ENCODE measurements at places on chromosomes 6 and 20. TPM values are rescaled to one million over a fixed set of nuclear protein-coding genes. Genes with fewer than 3 reads are reported as not detected.

DNA sequence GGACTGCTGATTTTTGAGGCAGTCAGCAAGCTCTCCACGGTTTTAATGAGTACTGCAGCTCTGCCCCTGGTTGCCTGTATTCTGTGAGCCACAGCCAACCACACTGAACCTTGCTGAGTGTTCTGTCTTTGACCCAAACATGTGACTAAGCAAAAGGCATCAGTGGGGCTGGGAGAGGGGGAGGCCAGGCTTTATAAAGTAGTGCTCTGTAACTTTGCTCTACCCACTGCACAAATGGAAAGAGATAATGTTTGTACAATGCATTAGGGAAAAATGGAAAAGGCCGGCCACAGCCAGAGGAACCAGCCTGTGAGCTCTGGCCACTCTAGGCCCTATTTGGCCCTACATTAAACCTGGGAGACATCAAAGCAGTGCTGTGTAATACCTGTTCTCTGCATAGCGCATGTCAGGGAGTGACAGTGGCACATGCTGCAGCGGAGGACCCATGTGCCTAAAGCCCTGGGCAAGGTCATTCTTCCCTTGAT lies 22.0 kb downstream of the KLHL31 start:
- H3K27me3 ChIP-seq = no peaks in the 10 kb centered on the region
- no peak for DNase-seq
- H3K4me1 ChIP-seq = no peaks in the 10 kb centered on the region
- H3K27ac ChIP-seq = no peak overlapping the region
- no peaks in the 10 kb centered on the region for H3K36me3 ChIP-seq

DNA sequence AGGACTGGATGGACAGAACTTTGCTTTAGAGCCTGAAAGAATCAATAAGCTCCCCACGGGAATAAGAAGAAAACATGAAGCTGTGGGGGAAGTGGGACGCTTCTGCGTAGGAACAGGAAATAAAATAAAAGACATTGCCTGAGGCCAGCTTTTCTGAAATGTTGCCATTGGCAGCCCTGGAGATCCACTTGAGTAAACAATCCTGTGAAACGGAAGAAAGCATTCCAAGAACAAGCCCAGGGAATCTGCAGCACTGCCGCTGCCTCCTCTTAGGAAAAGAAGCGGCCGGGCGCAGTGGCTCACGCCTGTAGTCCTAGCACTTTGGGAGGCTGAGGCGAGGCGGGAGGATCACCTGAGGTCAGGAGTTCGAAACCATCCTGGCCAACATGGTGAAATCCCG lies 182.3 kb upstream of the RALGAPA2 start:
- no peak for DNase-seq
- no peaks in the 10 kb centered on the region for H3K36me3 ChIP-seq
- H3K27me3 ChIP-seq = no peaks in the 10 kb centered on the region
- H3K4me3 ChIP-seq = no peak overlapping the region
- H3K4me1 ChIP-seq = peaks cover 5% of the 10 kb centered on the region

DNA sequence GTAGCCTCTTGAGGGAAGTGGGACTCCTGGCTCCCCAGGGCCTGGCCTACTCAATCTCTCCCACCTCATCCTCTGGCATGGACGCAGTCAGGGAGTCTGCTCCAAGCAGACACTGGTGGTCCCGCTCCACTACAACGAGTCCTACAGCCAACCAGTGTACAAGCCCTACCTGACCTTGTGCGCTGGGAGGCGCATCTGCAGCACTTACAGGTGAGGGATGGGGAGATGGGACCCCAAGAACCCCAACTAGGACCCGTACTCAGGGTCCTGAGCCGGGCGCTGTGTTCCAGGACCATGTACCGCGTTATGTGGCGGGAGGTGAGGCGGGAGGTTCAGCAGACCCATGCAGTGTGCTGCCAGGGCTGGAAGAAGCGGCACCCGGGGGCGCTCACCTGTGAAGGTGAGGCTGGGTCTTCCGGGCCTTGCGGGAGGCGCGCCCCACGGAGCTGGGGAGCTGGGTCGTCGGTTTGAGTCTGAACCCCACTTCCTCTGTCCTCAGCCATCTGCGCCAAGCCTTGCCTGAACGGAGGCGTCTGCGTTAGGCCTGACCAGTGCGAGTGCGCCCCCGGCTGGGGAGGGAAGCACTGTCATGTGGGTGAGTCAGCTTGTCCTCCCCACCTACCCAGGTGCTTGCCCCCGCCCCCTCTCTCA lies 2.1 kb downstream of the EGFL8 start:
- H3K27ac ChIP-seq = no peak overlapping the region
- H3K27me3 ChIP-seq = no peaks in the 10 kb centered on the region
- no peak overlapping the region for H3K4me3 ChIP-seq
- H3K36me3 ChIP-seq = 0 out of 2 replicates have a peak, but pooled peaks cover under 1% of the 10 kb centered on the region
- DNase-seq = no peak

GRCh38 chr20:63520934-63521601 lies 503 bp downstream of the PPDPF start:
- H3K36me3 ChIP-seq = peaks cover 4% of the 10 kb centered on the region
- no peaks in the 10 kb centered on the region for H3K27me3 ChIP-seq
- H3K4me3 ChIP-seq = peak overlapping the region; percentile 80
- H3K27ac ChIP-seq = peak overlapping the region; percentile 77

- no peak for DNase-seq
- no peaks in the 10 kb centered on the region for H3K36me3 ChIP-seq
- no peak overlapping the region for H3K4me3 ChIP-seq
- no peak overlapping the region for H3K27ac ChIP-seq
- no peaks in the 10 kb centered on the region for H3K4me1 ChIP-seq
- H3K27me3 ChIP-seq = no peaks in the 10 kb centered on the region
Observed at GRCh38 chr6:38396209-38396608, 243.5 kb downstream of the BTBD9 start.

DNA sequence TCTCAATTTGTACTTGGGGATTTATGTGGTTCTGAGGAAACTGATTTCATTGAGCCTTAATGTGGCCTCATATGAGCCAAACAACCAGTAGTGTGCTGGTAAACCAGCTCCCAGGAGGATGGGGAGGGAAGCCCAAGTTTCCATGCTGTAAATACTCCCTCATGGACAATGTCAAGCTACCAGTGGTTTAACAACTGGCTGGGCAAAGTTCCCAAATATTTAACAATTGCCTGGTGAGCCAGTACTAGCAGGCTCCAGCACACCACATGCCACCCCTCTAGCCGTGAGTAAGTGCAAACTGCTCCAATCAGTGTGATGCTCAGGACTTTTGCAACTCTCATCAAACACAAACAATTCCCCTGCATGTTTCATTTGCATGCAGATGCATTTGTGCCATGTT lies 19.2 kb upstream of the CDKN1A start:
- H3K27ac ChIP-seq = no peak overlapping the region
- H3K27me3 ChIP-seq = no peaks in the 10 kb centered on the region
- DNase-seq = no peak
- H3K36me3 ChIP-seq = no peaks in the 10 kb centered on the region

DNA sequence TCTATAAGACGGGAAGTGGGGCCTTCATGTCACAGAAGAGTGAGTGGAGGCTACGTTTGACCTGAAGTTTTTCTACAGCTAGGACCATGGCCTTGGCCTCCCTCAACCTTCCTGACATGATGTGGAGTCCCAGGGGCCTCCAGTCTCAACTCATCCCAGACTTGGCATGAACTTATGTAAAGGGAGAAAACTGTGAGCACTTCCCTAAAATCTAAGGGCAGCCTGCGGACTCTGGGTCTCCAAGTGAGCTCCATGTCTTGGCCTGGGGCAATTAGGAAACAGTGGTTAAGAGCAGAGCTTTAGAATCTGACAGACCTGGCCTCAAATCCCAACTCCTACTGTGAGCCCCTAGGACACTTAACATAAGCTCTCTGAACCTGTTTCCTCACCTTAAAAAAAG lies 182.5 kb downstream of the ZNF217 start:
- H3K27me3 ChIP-seq = no peaks in the 10 kb centered on the region
- H3K4me3 ChIP-seq = no peak overlapping the region
- H3K36me3 ChIP-seq = no peaks in the 10 kb centered on the region
- H3K4me1 ChIP-seq = peaks cover 3% of the 10 kb centered on the region

DNA sequence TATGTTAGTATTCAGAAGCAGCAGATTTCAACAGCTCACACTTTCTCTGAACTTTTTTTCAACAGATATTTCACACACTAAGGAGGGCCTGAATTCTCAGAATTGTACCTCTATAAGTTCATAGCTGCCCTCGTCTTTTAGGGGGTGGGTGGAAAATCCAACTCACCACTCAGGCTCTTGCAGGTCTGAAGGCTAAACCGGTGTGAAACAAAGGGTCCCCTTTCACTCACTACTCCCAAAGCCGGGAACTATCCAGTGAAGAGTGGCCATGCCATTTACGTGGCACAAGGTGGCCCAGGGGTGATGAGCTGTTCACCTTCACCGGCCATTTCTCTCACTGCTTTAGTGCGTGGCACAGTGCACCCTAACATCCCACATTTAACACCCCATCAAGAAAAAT lies 24.2 kb downstream of the TBC1D7 start:
- no peak overlapping the region for H3K27ac ChIP-seq
- no peak overlapping the region for H3K4me3 ChIP-seq
- no peak for DNase-seq
- H3K27me3 ChIP-seq = no peaks in the 10 kb centered on the region
- no peaks in the 10 kb centered on the region for H3K4me1 ChIP-seq

GRCh38 chr6:50842446-50842845 lies 23.8 kb downstream of the TFAP2B start:
- H3K27ac ChIP-seq = no peak overlapping the region
- H3K36me3 ChIP-seq = no peaks in the 10 kb centered on the region
- H3K27me3 ChIP-seq = peaks cover 3% of the 10 kb centered on the region
- H3K4me1 ChIP-seq = no peaks in the 10 kb centered on the region
- DNase-seq = no peak

- H3K27me3 ChIP-seq = no peaks in the 10 kb centered on the region
- no peak for DNase-seq
- H3K4me1 ChIP-seq = no peaks in the 10 kb centered on the region
- no peaks in the 10 kb centered on the region for H3K36me3 ChIP-seq
- no peak overlapping the region for H3K27ac ChIP-seq
Observed at GRCh38 chr20:819680-820322, 13.7 kb upstream of the FAM110A start.

DNA sequence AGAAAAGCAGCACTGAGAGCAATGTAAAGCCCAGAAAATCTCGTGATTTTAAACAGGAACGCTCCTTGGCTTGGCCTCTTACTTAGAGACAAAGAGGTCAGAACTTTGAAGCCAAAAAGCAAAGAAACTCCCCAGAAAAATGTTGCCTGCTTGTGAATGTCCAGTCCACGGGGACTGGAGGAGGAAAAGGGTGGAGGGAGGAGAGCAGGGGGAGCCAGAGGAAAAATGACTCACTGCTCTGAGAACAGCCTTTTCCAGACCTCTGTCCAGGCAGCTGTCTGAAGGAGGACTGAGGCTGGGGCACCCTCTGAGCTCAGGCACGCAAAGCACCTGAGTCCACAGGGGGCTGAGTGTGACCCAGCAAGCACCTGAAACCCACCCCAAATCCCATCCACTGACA lies 64.7 kb downstream of the TRAM2 start:
- H3K36me3 ChIP-seq = peaks cover 14% of the 10 kb centered on the region
- no peaks in the 10 kb centered on the region for H3K27me3 ChIP-seq
- peaks cover 28% of the 10 kb centered on the region for H3K4me1 ChIP-seq
- peak overlapping the region; percentile 5 for H3K27ac ChIP-seq
- no peak overlapping the region for H3K4me3 ChIP-seq
- DNase-seq = no peak

DNA sequence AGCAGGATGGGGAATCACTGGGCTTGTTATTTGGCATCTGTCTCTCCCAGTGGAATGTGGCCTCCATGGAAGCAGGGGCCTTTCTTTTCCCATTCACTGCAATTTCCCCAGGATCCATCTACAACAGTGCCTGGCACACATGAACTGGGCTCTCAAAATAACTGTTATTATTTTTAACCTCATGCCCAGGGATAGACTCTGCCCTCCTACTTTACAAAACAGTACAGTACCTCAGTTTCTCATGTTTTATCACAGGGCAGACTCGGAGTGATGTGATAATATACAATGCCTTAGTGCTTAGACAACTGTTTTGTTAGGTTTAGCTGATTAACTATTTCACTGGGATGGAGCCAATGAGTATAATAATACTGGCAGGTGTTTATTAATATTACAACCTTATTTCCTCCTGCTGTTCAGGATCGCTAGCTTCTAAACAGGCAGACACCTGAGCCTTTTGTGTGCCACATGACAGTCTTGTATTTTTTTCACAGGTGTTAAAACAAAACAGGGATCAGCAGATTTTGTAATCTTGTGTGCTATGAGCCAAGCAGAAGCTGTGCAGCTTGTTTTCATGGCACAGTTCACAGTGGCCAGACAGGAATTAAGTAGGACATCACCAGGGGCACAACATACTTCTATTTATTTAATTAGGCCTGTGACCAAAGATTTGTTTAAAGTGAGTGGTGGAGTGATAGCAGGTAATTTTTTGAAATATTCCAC lies 157.7 kb upstream of the EYA4 start:
- H3K4me1 ChIP-seq = no peaks in the 10 kb centered on the region
- no peak for DNase-seq
- H3K36me3 ChIP-seq = no peaks in the 10 kb centered on the region
- H3K27ac ChIP-seq = no peak overlapping the region

DNA sequence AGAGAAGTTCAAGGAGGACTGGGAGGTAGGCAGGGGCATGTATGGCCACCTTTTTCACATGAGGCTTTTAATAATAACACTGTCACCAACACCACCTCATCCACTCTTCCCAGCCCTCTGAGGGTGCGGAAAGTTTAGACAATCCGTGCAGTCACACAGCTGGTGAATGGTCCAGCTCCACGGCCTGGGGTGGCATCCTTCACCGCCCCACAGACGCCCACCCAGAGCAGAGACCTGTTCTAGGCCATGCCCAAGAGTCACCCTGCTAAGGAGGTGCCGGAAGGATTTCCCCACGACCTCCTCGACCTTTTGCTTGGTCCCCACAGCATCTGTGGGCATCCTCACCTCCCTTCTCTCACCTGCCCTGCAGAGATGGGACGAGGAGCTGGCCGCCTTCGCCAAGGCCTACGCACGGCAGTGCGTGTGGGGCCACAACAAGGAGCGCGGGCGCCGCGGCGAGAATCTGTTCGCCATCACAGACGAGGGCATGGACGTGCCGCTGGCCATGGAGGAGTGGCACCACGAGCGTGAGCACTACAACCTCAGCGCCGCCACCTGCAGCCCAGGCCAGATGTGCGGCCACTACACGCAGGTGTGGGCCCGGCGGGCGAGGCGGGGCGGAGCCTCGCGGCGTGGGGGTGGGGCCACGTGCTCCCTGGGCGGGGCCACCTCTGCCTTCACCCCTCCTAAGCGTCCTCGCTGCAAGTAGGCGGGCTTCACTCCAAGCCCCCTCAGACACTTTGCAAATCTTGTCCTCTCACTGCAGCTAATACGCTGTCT lies 4.4 kb downstream of the PI16 start:
- H3K27me3 ChIP-seq = no peaks in the 10 kb centered on the region
- no peak for DNase-seq
- H3K4me1 ChIP-seq = peaks cover 8% of the 10 kb centered on the region
- H3K27ac ChIP-seq = no peak overlapping the region

- H3K36me3 ChIP-seq = no peaks in the 10 kb centered on the region
- H3K27ac ChIP-seq = peak overlapping the region; percentile 90
- H3K27me3 ChIP-seq = no peaks in the 10 kb centered on the region
- no peak overlapping the region for H3K4me3 ChIP-seq
Observed at GRCh38 chr6:37547564-37548061, 47.9 kb upstream of the CCDC167 start.

- no peaks in the 10 kb centered on the region for H3K4me1 ChIP-seq
- DNase-seq = no peak
- no peak overlapping the region for H3K4me3 ChIP-seq
- H3K27ac ChIP-seq = no peak overlapping the region
Observed at GRCh38 chr6:24918641-24919055, 17.1 kb downstream of the RIPOR2 start.

Gene REM1
- total RNA-seq = not detected

Gene CFAP61
- 0.28 TPM for total RNA-seq

Gene CHRNA4
- 2.4 TPM for total RNA-seq

Gene SEMG1
- not detected for total RNA-seq

Gene PHACTR3
- total RNA-seq = 0.10 TPM

Gene CD109
- 46.1 TPM for total RNA-seq

Gene BPIFB2
- total RNA-seq = not detected

Gene PRR18
- total RNA-seq = 0.23 TPM

Gene NKX2-4
- total RNA-seq = not detected

Gene OR12D3
- total RNA-seq = not detected

Gene BCKDHB
- 16.4 TPM for total RNA-seq

Gene SNAI1
- total RNA-seq = 8.8 TPM

Measured in Panc1 (cell line).